SK-N-DZ (cell line): ENCODE measurements at places on chromosomes 16 and 17.

DNA sequence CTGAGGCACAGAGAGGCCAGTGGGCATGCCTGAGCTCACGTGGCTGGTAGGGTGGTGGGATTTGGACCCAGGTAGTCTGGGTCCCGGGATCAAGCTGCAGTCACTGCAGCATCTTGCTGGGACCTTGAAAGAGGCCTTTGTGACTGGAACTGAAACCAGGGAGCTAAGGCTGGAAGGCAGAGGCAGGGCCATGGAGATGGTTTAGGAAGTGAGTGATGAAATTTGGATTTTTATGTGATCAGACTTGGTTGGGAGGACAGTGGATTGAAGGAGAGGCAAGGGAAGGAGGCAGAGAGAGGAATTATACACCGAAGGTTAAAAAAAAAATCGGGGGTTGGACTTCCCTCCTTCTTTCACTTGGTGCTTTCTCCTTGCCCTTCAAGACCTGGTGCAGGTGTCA lies 255.4 kb upstream of the CACNG5 start:
- no peak for DNase-seq

DNA sequence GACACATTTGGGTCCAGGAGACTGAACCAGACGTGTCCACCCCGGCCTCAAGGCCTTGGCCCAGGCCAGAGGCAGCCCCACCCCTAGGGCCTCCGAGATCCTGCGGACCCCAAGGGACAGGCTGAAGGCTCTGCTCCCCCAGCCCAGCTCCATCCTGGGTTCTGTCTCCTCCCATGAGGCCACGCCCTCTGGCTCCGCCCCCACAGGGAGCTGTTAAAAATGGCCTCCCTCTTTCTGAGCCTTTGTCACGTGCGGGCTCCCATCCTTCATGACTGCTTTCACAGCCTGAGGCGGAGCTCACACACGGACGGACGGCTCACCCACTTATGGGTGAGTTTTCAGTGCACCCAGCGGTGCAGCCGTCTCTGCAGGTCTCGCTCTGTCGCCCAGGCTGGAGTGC lies 6.5 kb upstream of the CACNA1H start:
- DNase-seq = peak; percentile 61

DNA sequence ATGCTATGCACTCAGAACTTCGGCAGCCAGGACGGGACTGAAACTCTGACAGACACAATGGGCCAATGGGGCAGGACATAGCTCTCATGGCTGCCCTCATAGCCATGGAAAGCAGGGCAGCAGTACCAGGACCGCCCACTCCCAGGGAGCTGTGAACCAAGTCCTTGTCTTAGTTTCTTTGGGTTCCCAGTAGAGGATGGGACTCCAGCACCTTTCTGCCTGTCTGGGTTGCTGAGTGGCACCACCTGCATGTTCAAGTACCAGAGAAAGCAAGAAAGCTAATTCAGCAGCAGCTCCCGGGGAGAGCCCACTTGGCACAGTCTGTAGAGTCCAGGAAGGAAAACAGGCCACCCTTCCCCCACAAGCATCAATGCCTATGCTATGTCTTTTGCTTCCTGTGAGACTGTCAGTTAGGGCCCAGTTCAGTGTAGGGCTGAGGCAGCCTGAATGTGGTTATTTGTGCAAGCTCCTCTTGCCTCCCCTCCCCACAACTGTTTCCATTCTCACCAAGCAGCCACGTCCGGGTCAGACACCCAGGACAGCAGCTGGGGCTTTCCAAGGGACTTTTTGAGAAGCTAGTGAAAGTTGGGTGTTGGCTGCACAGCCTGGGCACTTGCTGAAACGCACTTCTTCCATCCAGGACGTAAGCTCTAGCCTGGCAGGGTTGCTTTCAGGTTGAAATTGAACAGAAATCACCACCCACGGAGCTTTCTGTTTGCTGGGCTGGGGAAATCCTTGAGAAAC lies 7.8 kb downstream of the SUPT4H1 start:
- DNase-seq = no peak

- no peak for DNase-seq
Observed at GRCh38 chr17:9322326-9322725, 253.3 kb downstream of the STX8 start.

GRCh38 chr17:15660077-15660476 lies 24.0 kb downstream of the TRIM16 start:
- no peak for DNase-seq

DNA sequence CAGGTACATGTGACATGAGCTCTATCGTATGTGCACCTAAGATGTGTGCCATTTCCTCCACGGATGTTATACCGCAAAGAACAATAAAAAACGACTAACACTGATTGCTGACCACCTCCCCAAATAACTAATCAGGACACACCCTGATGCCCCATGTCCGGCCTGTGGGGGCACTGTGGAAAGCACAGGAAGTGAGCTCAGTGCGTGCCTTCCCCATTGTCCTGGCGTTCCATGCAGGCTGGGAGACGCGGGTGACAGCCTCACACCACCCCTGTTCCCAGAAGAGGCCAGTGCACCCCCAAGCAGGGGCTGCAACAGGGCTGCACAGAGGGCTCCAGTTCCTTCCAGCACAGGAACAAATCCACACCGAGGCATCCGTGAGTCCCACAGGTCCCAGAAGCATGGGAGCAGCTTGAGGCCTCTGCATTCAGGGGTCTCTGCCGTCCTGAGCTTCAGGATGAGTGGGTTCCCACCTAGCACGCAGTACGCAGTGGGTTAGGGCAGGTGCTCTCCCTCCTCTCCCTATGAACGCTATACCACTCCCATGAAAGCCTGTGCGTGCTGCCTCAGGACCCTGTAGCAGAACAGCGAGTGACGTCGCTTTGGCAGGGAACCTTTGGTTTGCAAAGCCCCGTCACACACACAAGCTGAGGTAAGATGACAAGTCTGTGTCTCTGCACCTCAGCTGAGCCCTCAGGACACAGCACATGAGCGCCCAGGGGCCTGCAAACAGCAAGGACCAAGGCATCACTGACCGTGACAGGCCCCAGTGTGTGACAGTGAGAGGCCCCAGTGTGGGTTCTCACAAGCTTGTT lies 117.7 kb downstream of the ZNF778 start:
- DNase-seq = no peak

- DNase-seq = no peak
Observed at GRCh38 chr17:39927929-39928857, 661 bp downstream of the LRRC3C start.

DNA sequence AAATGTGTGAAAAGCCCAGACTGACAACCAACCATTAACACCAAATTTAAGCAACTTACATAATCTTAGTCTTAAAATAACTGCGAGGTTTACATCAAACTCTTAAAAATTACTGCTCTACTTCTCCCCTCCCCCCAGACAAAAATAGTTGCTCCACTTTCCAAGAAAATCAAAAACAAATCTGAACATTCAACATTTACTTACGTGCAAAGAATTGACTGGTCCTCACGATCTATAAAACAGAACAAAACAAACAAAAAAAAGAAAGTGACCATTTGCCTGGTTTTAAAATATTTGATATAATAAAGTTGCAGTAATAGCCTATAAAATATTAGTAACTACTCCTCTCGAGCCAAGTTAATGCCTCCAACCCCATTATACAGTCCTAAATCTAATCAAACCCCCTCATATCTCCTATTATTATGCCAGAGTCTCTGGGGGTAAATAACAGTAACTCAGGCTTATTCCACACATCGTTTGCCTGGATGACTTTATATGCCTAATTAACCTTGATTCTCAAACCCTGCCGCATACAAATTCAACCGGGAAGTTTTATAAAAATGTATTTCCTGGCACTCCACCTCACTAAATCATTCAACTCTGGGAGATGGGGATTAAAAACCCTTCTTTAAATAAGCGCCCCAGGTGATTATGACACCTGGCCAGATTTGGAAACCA lies 41.5 kb downstream of the MYH10 start:
- no peak for DNase-seq

- DNase-seq = no peak
Observed at GRCh38 chr16:75475420-75475847, 10.9 kb upstream of the TMEM170A start.

GRCh38 chr16:27242868-27243590 lies 25.5 kb downstream of the NSMCE1 start:
- DNase-seq = no peak

GRCh38 chr16:1428511-1428910 lies 2.4 kb upstream of the PERCC1 start:
- DNase-seq = no peak

- no peak for DNase-seq
Observed at GRCh38 chr17:3804503-3804931, 3.5 kb upstream of the ITGAE start.

- DNase-seq = no peak
Observed at GRCh38 chr17:74759941-74760340, 11.5 kb downstream of the NHERF1 start.

GRCh38 chr16:85485379-85485778 lies 127.7 kb upstream of the GSE1 start:
- DNase-seq = no peak

DNA sequence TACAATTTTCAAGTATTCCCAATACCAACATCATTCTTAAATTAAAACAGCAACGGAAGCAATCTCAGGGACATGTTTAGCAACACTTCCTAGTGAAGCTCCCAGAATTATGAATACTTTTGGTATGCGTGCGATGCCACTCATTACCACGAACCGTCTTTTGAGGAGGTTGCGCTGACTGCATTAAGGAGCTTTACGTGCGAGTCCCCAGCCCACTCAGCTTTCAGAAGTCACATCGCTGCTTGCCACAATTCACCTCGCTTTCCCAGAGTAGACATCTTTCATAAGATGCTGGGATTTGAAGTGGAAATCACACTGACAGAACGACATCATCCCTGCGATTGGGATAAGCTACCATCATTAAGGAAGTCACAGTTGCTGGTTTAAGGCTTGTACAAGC lies 441.6 kb upstream of the HSBP1 start:
- DNase-seq = no peak

DNA sequence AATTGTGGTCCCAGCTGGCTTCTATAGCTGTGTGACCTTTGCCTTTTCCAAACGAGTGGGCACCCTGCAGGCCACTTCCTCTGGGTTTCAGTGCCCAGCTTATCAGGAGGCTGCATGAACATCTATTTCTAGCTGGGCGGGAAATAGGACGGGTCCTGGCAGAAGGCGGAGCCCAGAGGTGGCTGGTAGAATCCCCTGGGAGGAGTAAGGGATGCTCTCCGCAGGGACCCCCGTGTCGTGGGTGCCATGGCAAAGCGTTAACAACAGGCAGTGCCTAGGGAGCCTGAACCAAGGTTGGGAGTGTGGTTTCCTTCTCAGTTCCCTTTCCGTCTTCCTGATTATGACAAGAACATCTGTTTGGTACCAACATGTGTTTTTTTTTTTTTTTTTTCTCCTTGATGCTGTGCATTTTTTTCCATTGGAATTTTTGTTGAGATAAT lies 58.2 kb downstream of the PLCG2 start:
- DNase-seq = no peak

- no peak for DNase-seq
Observed at GRCh38 chr17:38871247-38872015, 1.6 kb downstream of the LASP1 start.

GRCh38 chr16:3889059-3889458 lies 8.5 kb upstream of the CREBBP start:
- no peak for DNase-seq

- no peak for DNase-seq
Observed at GRCh38 chr17:38449364-38449763, 21.1 kb downstream of the ARHGAP23 start.

DNA sequence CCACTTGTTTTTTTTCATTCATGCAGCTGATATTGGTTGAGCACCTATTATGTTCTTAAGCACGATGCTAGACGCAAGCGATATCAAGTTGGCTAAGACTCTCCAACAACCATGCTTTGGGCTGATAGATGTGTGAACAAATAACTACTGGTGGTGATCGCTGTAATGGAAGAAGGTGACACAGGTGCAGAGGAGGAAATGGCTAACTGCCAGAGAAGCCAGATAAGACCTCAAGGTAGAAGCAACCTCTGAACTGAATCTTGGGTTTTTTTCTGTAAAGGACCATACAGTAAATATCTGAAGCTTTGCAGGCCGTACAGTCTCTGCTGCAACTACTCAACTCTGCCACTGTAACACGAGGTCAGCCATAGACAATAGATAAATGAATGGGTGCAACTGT lies 97.9 kb downstream of the C17orf67 start:
- no peak for DNase-seq

DNA sequence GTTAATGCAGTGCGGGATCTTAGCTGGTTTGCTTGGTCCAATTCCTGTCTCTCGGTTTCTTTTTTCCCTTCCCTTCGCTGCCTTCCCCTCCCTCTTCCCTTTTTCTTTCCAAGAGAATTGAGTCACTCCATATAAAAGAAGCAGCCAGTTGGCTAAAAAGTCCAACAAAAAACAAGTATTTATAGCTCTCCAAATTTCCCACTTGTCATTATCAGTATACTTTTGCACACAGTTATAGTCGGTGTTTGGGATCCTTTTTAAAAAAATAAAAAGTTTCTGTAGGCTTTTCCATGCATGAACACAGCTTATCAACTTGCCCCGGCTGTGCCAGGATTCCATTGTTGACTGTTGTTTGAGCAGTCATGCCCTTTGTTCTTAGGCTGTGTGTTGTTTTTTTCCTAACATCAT lies 24.9 kb downstream of the HMOX2 start:
- no peak for DNase-seq

- DNase-seq = peak; percentile 87
Observed at GRCh38 chr17:45902892-45903346, 8.6 kb downstream of the MAPT start.

DNA sequence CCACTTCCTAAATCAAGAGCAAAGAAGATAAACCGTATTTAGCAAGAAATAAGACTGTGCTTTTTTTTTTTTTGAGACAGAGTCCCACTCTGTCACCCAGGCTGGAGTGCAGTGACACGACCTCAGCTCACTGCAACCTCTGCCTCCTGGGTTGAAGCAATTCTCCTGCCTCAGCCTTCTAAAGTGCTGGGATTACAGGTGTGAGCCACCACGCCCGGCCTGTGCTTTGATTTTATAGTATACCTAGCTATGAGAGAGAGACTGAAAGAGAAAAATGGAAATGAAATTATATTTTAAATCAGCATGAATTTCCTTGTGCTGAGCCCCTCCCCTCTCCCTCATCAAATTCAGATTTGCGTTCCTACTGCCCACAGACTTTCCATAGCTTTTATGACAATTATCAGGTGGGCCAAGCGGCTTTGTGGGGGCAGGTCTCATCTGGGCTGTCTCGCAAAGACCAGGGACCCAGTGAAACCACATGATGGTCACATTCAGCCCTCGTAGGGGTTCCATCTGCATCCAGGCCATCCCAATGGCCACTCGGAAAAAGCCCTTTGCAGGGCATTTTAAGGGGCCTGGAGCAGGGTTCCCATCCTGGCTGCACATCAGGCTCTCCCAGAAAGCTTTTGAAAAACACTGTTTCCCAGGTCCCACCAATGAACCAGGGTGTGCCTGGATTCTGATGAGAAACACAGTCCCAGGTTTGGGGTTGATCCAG lies 8.5 kb downstream of the CACNG1 start:
- DNase-seq = no peak

DNA sequence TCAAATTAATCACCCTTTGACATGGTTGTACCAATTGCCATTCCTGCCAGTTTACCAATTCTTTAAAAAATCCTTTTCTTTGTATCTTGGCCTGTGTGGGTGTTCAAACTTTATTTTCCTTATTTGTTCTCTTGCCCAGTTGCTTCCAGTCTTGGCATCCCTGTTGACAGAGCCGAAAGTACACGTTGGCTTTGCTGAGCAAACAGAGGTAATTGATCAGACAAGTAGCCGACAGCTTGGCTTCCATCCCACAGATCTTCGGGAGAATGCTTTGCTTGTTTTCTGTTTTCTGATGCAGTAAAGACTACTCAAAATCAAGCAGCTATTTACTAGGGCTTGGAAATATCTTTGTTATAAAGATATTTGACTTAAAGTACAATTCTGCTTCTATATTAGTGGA lies 506.8 kb upstream of the SALL1 start:
- no peak for DNase-seq

GRCh38 chr17:1031711-1032110 lies 34.8 kb downstream of the TIMM22 start:
- no peak for DNase-seq
